Omental fat pad (tissue), 4 donors: ENCODE measurements at places on chromosomes 2 and 18.

- no peak for DNase-seq
These were observed 32.7 kb upstream of the AFTPH start for GRCh38 chr2:64491426-64491825.

GRCh38 chr2:161172901-161173540 lies 12.8 kb downstream of the TANK start:
- DNase-seq: no peak

DNA sequence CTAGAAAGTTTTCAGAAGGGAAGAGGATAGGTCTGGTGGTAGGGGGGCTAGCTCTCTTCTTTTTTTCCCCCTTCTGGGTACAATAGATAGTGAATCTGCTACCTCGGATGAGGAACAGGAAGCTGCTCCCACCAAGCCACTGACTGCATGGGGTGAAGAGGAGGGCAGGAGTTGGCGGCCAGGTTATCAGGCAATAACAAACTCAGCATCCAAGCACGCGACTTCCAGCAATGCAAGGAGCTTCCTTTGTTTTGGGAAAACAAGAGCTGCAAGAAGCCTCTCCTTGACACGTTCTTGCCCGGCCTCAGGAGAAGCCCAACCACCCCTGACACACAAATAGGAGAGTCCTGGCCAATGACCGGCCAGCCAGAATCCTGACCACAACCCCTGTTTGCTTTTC lies 32.2 kb downstream of the NHEJ1 start:
- DNase-seq: no peak

DNA sequence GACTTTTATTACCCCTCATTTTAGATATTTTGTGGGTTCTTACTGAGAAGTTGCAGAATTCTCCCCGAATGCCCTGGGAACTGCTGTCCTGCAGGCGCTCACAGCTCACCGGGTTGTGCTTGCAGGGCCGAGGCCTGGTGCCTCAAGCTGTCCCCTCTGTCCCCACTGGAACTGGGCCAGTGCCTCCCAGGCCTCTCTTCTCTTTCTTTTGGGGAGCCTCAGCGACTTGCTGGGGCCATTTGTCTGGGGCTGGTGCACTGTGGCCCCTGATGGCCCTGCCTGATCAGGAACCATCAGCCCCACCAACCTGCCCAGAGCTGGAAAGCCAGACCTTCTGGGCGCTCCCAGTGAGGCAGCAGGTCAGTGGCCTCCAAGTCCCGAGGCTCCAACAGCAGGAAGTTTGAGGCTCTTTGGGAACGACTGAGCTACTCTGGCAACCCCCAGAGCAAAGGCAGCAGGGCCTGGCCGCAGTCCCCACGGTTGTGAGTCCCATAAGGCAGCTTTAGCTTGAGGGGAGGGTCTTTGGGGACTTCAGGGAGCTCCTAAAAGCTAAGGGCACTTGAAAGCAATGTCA lies 14.7 kb upstream of the NEU4 start:
- DNase-seq: no peak

- DNase-seq: no peak
These were observed 427.1 kb upstream of the CNTNAP5 start for GRCh38 chr2:123597988-123598387.

DNA sequence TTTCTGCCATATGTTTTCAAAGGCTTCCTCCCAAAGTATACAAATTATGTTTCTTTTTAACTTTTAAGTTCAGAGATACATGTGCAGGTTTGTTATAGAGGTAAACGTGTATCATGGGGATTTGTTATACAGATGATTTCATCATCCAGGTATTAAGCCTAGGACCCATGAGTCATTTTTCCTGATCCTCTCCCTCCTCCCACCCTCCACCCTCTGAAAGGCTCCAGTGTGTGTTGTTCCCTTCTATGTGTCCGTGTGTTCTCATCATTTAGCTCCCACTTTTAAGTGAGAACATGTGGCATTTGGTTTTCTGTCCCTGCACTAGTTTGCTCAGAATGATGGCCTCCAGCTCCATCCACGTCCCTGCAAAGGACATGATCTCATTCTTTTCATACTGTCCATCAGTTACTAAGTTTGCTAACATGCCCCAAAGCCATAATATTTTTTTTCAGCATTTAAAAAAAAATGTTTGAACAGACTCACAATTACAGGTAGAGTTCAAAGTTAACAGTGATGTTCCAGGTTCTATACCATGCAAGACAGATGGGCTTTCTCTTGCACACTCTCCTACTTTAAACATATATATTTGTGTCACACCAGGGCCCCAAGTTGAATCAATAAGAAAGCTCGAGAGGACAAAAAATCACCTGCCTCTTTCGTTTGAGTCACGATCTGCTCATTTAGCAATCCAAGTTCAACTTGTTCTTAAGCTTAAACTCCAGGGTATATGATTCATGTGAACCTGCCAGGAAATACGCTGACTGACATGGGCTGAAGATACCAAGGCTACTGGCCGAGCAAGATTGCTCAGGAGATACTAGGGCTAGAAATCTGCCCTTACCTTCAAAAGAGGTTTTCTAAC lies 77.6 kb downstream of the AP1S3 start:
- no peak for DNase-seq

GRCh38 chr2:1664698-1665097 lies 79.6 kb downstream of the PXDN start:
- no peak for DNase-seq

DNA sequence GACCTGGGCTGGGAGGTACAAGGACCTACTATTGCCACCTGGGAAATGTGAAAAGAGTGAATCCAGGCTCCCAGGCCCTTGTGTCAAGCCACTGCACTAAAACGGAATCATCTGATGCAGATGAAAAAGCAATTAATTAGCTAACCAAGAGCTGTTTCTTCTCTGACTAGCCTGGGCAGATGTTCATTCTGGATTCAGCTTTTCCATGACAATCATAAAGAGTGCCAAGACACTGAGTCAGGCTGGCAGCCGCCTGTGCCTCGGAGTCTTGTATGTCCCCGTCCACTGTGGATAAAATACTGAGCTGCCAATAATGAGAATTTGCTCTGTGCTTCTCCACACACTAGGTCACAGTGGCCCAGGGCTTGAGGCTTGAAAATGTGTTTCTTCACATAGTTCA lies 21.7 kb upstream of the LCLAT1 start:
- no peak for DNase-seq

DNA sequence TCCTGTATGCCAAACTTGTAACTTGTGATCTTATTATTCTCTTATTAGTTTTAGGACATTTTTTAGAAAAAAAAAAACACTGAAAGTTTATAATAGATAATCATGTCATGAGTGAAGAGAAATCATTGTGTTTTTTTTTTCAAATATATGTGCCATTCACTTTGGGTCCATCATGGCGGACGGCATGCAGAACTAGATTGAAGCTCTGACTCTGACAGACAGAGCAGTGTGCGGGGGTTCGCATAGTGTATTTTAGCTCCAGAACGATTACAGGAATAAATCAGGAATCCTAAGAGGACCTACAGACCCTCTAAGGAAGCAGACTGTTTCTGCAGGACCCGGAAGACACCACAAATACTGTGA lies 484.4 kb upstream of the REG3G start:
- no peak for DNase-seq

GRCh38 chr2:110843959-110844510 lies 111.7 kb downstream of the ACOXL start:
- no peak for DNase-seq

DNA sequence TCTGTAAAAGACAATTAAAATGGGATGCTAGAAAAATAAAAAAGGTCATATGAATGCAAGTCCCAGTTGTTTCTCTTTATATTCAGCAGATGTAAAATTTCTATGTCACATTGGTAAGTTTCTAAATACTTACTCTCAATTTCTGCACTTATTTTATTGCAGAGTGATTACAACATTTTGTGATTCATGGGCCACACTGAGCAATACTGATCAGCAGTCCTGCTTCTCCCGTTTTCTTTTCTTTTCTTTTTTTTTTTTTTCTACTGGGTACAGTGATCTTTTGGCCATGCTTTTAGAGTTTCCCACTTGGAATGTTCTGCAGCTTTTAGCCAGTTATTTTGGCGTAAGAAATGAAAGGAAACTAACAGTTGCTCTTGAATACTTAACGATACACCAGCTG lies 38.8 kb downstream of the LIMS1 start:
- DNase-seq: no peak

- no peak for DNase-seq
These were observed 34.4 kb downstream of the FLACC1 start for GRCh38 chr2:201322772-201323171.

DNA sequence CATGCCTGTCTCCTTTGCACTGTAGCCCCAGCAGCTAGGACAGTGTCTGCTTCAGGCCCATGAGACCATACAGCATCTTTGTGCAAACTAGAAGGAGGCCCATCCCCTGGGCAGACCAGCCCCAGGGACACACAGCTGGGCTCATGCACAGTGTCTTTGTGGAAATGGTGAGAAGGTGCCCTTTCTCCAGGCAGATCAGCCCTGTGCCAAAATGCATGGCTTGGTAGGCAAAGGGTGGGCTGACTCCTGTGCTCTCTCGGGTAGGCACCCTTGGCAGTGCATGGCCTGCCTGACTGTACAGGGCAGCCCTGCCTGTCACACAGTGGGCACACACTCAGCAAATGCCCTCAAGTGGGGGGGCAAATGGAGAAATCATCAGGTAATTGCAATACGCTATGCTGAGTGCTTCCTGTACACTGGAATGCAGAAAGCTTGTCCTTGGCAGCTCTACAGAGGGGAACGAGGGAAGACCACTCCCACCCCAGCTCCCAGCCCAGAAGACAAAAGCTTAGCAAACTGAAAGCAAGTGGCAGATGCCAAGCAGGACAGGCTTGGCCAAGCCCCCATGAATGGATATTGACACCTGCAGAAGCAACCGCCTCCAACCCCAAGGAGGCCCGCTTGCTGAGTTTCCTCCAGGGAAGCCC lies 21.6 kb downstream of the TNS1 start:
- DNase-seq: no peak

GRCh38 chr18:46756559-46757201 lies at the start of gene ST8SIA5:
ST8SIA5 (minus strand) TSS chr18:46757053; CDS start chr18:46756508, 545 bp downstream.
- DNase-seq: no peak

- DNase-seq: no peak
These were observed 652 bp downstream of the NEU4 start for GRCh38 chr2:241809383-241810306.

DNA sequence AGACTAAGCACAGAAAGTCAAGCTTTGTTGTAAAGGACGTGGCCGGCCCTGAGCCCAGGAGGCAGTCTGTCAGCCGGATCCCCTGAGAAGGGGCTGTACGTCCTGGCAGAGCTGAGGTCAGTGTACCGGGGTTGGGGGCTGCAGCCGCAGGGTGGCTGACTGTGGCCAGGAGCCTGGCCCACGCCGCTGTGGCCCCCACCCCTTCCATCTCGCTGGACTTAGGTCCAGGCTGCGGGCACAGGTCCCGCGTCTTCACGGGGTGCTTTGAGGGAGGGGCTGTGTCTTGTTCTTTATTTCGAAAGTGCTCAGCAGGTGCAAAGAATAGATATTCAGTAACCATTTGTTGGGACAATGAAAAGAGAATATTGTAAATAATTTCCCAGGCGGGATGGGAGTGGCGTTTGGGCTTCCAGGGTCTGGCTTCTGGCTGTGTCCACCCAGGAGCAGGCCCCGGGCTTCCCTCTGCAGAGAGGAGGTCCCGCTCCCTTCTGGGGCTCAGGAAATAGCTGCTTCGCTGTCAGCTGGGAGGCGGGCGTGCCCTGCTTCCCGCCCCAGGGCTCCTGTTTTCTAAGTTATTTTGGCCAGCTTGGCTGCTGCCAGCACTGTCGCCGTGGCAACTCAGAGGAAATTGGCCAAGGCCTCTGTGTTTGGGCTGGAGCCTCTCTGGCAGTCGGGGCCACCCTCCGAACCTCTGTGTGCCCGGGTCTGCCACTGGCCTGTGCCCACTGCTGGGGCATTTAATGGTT lies 7.4 kb downstream of the NFATC1 start:
- no peak for DNase-seq

- no peak for DNase-seq
These were observed 133.8 kb upstream of the CTDP1 start for GRCh38 chr18:79545736-79546171.

- no peak for DNase-seq
These were observed 2.6 kb upstream of the RNF149 start for GRCh38 chr2:101310834-101311695.

- DNase-seq: peak; percentile 63
These were observed 18.0 kb downstream of the SPEG start for GRCh38 chr2:219452361-219453317.

DNA sequence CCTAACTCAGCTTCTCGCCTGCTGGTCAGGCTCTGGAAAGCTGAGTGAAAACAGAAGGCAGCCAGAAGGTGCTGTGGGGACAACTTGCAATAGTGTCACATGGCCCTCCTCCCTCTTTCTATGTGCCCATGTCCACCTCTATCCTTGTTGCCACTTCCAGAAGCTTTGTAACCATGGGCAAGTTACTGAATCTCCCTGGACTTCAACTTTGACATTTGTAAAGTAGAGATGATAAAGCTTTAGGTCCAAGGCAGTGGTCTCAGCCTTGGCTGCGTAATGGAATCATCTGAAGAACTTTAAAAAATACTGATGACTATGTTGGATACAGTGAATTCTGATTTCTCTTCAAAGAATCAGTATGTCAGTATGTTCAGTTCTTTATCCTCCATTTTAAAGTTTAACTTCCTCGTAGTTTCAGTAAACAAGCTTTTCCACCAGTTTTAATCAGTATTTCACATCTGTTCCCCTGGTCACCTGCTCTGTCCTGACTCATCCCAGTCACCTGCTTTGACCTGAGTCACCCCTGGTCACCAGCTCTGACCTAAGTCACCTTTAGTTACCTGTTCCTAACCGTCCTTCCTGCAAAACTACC lies 245.2 kb upstream of the STON1 start:
- no peak for DNase-seq

DNA sequence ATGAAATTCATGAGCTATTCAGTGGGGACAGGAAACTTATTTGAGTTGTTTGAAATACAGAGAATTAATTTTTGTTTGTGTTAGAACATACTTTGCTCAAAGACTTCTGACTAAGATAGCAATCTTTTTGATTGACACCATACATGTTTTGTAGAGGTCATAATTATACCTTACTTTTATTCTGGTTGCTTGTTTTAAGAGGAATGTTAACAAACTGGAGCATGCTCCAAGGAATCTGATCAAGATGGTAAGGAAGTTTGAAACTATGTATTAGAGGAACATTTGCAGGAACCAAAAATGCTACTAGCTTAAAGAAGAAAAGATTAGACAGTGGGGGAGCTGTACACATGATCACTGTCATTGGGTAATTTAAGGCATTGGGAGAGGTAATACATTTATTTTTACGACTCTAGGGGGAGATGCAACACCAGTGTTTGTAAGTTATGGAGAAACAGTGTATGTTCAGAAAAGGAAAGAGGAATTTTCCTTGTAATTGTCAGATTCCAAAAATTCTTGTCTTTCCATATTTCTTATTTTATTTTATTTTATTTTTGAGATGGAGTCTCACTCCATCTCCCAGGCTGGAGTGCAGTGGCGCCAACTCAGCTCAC lies 8.0 kb downstream of the AGFG1 start:
- DNase-seq: no peak
